Activated T-helper 2 cell treated with anti-CD3 and anti-CD28 coated beads, Interferon-gamma antibody, Interleukin-2, Interleukin-4, amounts not matched to agents 10 μg/mL and 5 μg/mL and 100 μg/mL, durations not matched to agents 14 hours and 24 hours and 36 hours (primary cell): ENCODE measurements at places on chromosomes 11 and 22. TPM values are rescaled to one million over a fixed set of nuclear protein-coding genes. Genes with fewer than 3 reads are reported as not detected.

DNA sequence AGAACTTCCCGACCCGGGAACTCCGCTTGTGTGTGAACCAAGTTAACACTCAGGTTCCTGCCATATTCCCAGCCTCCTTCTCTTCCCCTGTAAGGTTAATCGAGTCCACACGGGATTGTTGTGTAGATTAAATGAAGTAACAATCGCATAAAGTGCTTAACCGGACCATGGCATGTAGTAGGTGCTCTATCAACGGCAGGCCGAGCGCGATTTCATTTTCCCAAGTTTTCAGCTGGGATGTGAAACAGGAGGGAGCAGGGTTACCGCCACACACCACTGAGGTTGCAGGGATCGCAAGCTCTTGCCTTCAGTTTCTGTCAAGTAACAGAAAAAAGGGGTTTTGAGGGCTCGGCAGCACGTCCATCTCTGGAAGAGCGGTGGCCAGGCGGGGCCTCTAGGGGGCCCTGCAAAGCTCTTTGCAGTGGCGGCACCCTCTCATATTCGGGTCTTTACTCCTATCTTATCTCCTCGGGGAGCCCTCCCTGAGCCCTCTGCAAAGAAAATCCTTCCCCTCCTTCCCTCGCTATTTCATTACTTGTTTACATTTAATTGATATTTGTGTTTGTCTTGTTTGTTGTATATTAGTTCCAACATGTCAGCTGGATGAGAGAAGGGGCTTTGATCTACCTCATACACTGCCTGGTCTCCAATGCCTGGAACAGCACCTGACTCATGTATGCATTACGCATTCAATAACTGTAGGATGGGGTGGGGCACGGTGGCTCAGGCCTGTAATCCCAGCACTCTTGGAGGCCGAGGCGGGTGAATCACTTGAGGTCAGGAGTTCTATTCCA, 816 bp upstream of the PLEKHA7 start:
- H3K27ac ChIP-seq: peak overlapping the region; percentile 69
- no peaks in the 10 kb centered on the region for H3K36me3 ChIP-seq
- peaks cover 41% of the 10 kb centered on the region for H3K27me3 ChIP-seq
- peaks cover 6% of the 10 kb centered on the region for H3K4me1 ChIP-seq
- peak overlapping the region; percentile 86 for H3K4me3 ChIP-seq

KCNJ5 gene
- total RNA-seq: not detected in 2 replicates

B4GALNT4 gene
- total RNA-seq: 1.5 and 2.9 TPM in 2 replicates

APOBEC3C gene
- total RNA-seq: 91.7 and 93.1 TPM in 2 replicates

FAM181B gene
- total RNA-seq: not detected in 2 replicates

DNA sequence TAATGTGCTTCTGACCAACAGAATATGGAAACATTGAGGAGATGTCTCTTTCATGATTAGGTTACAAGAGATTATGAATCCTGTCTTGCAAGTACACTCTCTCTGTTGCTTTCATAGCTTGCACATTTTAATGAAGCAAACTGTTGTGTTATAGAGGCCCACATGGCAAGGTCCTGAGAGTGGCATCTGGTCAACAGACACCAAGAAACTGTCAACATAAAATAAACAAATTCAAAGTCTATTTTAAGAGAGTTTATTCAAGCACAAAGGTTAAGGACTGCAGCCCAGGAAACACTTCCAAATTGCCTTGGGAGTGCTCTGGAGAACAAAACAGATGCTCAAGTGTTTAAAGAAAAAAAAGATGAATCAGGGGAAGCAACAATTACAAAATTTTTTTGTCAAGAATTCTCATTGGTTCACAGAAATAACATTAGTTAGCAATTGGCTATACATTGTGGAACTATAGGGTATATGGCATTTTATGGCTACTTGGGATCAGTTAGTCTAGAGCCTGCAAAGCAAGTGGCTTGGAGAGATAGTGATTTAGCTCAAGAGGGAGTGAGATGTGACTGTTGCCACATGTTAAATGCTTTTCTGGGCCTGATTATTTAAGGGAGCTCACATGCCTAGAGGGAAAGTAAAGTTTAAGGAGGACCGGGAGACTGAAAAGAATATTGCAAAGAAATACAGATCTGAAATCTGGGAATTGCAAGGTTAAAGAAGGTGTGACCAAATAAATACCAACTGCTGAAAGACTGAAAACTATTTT, 54.6 kb downstream of the CTSC start:
- H3K4me3 ChIP-seq: no peak overlapping the region
- no peaks in the 10 kb centered on the region for H3K27me3 ChIP-seq
- H3K4me1 ChIP-seq: no peaks in the 10 kb centered on the region
- H3K36me3 ChIP-seq: peaks cover 31% of the 10 kb centered on the region

PLA2G3 gene
- not detected in 2 replicates for total RNA-seq

CLTCL1 gene
- 0.60 and 1.5 TPM in 2 replicates for total RNA-seq

DNA sequence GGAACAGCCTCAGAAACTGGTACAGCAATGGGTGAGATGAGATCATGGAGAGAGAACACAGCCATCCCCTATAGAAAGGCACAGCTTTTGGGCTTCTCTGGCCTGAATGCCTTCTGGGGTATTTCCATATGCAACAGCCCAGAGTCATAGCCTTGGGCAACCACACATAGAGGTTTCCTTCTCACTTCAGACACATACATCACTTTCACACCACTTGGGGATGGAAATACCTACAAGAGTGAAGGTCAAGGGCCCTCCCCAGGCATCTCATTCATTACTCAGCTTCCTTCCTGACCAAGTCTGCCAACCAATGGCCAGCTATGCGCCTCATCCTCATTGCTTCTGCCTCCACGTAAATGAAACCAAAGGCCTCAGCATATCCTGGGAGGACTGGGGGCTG, 17.7 kb upstream of the OLFML1 start:
- H3K27ac ChIP-seq: no peak overlapping the region
- H3K27me3 ChIP-seq: no peaks in the 10 kb centered on the region
- no peak for DNase-seq
- H3K4me1 ChIP-seq: peaks cover 8% of the 10 kb centered on the region

GRCh38 chr11:94450048-94450447, 43.6 kb downstream of the MRE11 start:
- H3K36me3 ChIP-seq: peaks cover 42% of the 10 kb centered on the region
- DNase-seq: no peak
- no peak overlapping the region for H3K27ac ChIP-seq
- no peaks in the 10 kb centered on the region for H3K27me3 ChIP-seq

UBQLNL gene
- 0.09 TPM in 1 of 2 replicates, not detected in the other for total RNA-seq

- no peaks in the 10 kb centered on the region for H3K27me3 ChIP-seq
- H3K27ac ChIP-seq: no peak overlapping the region
- DNase-seq: no peak
- H3K4me1 ChIP-seq: no peaks in the 10 kb centered on the region
- H3K4me3 ChIP-seq: no peak overlapping the region
- peaks cover 2% of the 10 kb centered on the region for H3K36me3 ChIP-seq
Observed at GRCh38 chr11:130101661-130102060, 32.0 kb downstream of the APLP2 start.

DNA sequence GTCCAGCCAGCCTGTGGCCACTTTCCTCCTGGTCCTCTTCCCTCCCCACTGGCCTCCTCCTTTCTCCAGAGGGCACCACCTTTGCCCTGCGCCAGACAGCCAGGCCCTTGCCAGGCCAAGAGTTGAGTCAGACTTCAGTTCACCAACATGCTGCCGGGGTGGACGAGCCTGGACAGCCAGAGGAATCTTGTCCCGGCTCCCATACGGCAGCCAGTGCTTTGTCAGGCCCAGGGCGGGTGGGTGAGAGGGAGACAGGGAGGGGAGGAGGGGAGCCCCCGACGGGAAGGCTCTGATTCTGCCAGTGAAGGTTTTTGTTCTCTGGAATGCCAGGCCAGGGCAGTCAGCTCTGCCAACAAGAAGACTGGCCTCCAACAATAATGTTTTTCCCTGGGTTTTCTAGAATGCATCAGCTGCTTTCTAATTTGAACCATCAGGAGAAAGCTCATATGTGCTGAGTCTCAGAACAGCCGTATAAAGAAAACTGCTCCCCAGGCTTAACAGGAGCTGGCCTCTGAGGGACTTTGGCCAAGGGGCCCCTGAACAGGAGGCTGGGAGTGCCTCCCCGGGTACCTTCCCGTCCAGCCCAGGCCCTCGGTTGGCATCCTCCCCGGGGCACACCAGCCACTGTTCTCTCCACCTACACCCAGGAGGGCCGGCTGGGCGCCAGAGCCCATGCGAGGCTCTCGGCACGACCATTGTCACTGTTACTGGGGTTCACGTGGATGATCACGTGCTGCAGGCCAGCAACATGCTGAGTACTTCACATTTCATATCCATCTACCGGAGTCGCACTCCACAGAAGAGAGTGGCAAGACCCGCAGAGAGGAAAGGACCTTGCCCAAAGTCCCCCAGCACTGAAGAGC, 28.6 kb downstream of the LIF start:
- H3K36me3 ChIP-seq: no peaks in the 10 kb centered on the region
- H3K27me3 ChIP-seq: no peaks in the 10 kb centered on the region
- no peak for DNase-seq
- H3K4me3 ChIP-seq: no peak overlapping the region
- H3K27ac ChIP-seq: no peak overlapping the region
